ENCODE measurements at places on chromosomes 4 and X. TPM values are rescaled to one million over a fixed set of nuclear protein-coding genes. Genes with fewer than 3 reads are reported as not detected.

TMSB15A gene
- not detected for total RNA-seq

CLGN gene
- total RNA-seq: 1.8 TPM

VCX3A gene
- not detected for total RNA-seq

IL1RAPL1 gene
- 0.46 TPM for total RNA-seq

CCDC120 gene
- total RNA-seq: 1.2 TPM

NOX1 gene
- total RNA-seq: not detected

EDA gene
- total RNA-seq: 5.4 TPM

ZGRF1 gene
- total RNA-seq: 3.3 TPM

C1QTNF7 gene
- total RNA-seq: 15.7 TPM

PNMA6F gene
- not detected for total RNA-seq

MAGEC1 gene
- total RNA-seq: not detected

POLN gene
- total RNA-seq: 1.2 TPM

GPAT3 gene
- total RNA-seq: 6.9 TPM

CITED1 gene
- 0.45 TPM for total RNA-seq

MAGED4 gene
- total RNA-seq: 4.6 TPM

Data from esophagus muscularis mucosa (tissue), 4 donors.